GM04504 (cell line): ENCODE measurements at places on chromosomes 1 and 21.

DNA sequence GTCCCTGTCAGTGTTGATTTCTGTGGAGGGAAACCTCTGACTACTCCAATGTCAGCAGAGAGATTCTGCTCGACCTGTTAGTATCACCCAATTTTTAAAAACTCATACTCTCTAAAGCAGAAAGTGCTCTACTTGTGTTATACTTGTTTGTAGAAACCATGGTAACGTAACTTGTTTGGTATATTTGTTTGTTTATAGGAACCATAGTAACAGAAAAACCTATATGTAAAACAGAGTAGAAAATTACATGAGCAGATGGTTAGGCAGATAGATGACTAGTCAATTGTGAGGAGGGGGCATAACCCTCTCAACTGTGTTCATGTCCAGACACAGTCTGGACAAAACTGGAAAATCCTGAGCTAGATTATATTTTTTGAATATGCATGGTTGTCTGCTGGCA is 6.7 kb downstream of the TRIM45 start:
- DNase-seq: no peak

GRCh38 chr21:15121655-15122120 is 56.9 kb upstream of the NRIP1 start:
- no peak for DNase-seq

- DNase-seq: no peak
Measured at GRCh38 chr1:938088-938683, 14.5 kb downstream of the SAMD11 start.

- no peak for DNase-seq
Measured at GRCh38 chr21:26443291-26443690, 129.8 kb downstream of the CYYR1 start.

DNA sequence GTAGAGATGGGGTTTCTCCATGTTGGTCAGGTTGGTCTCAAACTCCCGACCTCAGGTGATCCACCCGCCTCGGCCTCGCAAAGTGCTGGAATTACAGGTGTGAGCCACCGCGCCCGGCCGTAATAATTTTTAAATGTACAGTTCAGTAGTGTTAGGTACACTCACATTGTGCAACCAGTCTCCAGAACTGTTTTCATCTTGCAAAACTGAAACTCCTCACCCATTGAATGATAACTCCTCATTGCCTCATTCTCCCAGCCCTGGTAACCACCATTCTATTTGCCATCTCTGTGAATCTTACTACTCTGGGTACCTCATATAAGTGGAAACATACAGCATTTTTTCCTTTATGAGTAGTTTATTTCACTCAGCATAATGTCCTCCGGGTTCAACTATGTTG is 3.4 kb downstream of the NLRP3 start:
- no peak for DNase-seq

DNA sequence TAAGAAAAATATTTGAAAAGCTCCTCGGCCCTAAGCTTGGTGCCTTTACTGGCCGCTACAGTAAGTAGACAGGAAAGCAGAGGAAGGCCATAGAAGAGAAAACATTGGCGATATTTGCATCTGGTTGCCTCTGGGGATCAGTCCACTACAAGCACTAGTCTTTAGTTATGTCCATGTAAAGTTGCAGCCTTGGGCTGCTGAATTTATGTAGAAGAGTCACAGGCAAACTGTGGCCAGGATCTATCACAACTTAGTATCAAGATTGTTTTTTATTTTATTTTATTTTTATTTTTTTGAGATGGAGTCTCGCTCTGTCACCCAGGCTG is 228.7 kb upstream of the CAMK1G start:
- DNase-seq: no peak

GRCh38 chr1:57839526-57839925 is 415.7 kb upstream of the DAB1 start:
- DNase-seq: no peak

GRCh38 chr1:151710187-151710840 is 6.3 kb downstream of the CELF3 start:
- DNase-seq: no peak

DNA sequence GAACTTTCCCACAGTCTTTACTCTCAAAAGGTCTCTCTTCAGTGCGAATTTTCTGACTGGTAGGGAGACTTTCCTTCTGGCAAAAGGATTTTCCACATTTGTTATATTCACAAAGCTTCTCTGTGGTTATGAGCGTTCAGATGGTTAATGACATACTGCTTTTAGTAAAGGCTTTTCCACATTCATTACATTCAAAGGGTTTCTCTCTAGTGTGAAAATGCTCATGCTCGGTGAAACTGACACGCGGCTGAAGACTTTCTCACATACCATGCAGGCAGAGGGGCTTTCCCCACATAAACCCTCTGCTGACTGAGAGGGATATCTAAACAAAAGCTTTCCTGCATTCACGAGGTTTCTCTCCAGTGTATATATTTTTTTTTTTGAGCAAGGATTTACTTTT is 9.9 kb upstream of the KLF18 start:
- no peak for DNase-seq
